G401 (cell line): ENCODE measurements at places on chromosomes 2 and 18.
A peak's percentile ranks its signal among the peaks of the same experiment; 100 is the strongest.

DNA sequence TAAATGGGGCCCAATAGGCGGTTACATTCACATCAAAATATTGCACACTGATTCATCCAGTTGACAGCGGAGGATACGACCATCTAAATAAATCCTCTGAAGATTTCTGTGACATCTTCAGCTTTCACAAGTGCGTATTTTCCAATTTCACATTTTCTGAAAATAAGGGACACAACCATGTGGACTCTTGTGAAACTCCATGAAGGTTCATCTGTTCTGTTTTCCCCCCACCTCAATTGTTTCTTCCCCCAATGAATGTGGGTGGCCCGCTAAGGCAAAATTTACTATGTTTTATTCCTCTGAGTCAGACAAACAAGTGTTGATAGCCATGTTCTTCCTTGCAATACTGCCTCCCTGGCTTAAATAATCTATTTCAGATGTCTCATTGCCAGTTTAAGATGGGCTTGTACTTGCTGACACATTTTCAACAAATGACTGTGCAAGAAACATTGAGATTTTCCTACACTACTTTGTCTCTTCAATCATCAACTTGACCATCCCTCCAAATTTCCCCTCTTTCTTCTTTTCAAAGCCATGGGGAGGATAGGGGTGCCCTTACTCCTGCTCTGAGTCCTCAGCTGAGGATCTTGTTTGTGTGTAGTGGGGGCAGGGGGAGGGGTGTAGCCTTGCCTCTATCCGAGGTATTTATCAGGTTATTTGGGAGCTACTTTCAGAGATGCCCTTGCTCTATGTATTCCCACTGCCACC, 78.2 kb downstream of the BCL11A start:
- no peak for DNase-seq

- DNase-seq: no peak
Measured at GRCh38 chr2:9538000-9538507, 17.6 kb downstream of the ADAM17 start.

- no peak for DNase-seq
Measured at GRCh38 chr2:3292416-3292815, 85.2 kb downstream of the EIPR1 start.

DNA sequence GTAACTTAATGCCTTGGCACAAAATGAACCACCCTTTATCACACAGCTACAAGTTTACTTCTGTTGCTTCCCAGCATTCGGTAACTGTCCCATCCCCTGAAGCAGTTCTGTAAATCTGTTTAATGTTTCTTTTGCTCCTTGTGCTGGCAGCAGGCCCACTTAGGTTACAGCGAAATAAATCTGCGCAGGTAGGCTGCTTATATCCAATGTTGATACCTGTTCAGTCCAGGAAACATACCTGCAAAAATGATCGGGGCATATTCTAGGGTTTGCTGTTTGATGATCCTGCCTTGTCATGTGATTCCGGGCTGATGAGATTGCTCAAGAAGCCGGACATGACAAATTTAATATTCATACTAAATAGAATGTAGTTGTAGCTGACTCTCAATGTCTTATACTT, 23.3 kb downstream of the PELI1 start:
- DNase-seq: no peak

DNA sequence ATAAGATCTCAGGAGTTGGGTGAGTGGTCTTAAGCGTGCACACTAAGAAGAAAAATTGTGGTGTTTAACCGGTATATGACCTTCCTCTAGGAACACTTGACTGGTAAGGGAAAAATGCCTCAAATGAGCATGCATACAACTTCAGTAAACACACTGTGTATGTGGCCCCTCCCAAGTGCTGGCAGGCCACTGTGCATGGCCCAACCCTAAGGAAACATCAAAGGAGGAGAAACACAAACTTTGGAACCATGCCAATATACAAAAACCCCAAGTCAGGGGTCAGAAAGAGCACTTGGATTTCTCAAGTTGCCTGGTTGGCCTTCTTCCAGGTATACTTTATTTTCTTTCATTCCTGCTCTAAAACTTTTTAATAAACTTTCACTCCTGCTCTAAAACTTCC, 308.9 kb upstream of the LRRTM4 start:
- DNase-seq: no peak

- DNase-seq: no peak
Measured at GRCh38 chr2:15582710-15583357, 8.8 kb upstream of the DDX1 start.

- no peak for DNase-seq
Measured at GRCh38 chr18:3775996-3776395, 326.0 kb downstream of the TGIF1 start.

DNA sequence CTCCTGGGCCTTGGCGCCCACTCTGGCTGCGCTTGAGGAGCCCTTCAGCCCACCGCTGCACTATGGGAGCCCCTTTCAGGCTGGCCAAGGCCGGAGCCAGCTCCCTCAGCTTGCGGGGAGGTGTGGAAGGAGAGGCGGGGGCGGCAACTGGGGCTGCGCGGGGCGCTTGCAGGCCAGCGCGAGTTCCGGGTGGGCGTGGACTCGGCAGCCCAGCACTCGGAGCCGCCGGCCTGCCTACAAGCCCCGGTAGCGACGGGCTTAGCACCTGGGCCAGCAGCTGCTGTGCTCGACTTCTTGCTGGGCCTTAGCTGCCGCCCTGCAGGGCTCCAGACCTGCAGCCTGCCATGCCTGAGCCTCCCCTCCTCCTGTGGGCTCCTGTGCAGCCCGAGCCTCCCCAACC, 141.5 kb upstream of the SLC39A10 start:
- no peak for DNase-seq

- no peak for DNase-seq
Measured at GRCh38 chr2:220162320-220162719, 534.9 kb downstream of the SLC4A3 start.

DNA sequence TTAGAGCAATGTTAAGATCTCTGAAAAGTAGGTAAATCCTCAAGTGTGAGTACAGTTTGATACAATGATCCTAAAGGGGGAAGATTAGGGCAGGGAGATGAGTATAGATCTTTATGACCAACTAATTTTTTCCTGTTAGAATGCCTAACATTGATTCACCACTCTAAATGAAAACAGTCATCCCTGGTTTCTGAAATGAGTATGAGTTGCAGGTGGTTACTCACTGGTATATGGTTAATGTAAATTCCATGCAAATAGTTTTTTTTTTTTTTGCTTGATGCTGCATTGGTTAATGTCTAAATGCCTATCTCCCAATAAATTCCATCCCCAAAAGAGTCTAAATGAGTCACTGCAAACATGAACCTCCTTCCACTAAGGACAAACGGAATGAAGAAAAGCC, 55.0 kb upstream of the SERPINB2 start:
- no peak for DNase-seq

DNA sequence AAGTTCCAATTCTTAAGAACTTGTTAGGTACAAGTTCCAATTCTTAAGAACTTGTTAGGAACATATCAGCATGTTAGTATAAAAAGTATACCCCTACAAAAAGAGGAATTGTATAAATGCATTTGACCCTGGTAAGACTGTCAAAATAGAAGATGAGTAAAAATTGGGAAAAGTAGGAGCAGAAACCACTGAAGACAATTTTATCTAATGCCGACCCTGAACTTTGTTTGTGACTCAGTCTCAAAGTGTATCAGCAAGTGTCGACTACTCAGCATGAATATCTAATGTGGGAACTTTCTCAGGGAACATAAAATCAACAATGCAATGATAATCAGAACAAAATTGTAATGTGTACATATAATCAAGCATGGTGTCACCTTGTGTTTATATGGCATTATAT, 583 bp upstream of the CD226 start:
- no peak for DNase-seq

- DNase-seq: no peak
Measured at GRCh38 chr2:177073611-177074010, 139.0 kb upstream of the HNRNPA3 start.

- peak; percentile 25 for DNase-seq
Measured at GRCh38 chr2:47195148-47195547, 40.0 kb upstream of the STPG4 start.

- DNase-seq: no peak
Measured at GRCh38 chr2:225100856-225101294, 58.6 kb upstream of the DOCK10 start.

DNA sequence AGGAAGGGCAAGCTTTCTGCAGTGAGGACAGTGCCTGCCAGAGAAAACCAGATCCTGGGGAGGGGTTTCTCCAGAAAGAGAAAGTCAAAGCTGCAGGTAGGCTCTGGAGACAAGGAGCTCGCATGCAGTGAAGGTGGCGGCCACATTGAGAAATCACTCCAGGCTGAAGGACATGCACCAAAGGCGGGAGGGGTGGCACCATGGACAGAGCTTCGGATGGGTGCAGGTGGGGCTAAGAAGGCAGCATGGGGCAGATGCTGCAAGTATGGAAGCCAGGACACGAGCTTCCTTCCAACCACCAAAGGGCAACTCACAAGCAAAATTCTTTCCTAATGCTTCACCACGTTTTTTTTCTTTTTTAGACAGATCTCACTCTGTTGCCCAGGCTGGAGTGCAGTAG, 104.4 kb upstream of the SLC35G4 start:
- DNase-seq: no peak

DNA sequence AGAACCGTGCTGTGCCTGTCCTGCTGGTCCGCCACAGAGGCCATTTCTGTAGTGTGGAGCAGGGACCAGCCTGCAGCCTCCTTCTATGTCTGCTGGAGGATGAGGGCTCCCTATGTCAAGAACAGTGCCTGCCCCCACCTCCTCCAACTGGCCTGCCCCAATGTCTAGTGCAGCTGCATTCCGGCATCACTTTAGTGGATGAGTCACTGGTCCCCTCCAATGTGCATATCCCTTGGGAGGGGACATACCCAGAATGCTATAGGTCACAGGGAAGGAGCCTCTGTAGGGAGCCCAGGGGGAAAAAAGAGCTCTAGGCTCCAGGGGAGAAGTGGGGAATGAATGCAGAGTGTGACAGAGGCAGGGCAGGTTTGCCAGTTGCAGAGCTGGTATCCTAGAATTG, 219.6 kb downstream of the CELF4 start:
- DNase-seq: no peak

GRCh38 chr18:36786686-36787085, 42.1 kb downstream of the TPGS2 start:
- DNase-seq: no peak

GRCh38 chr2:77487074-77487803, 34.9 kb downstream of the LRRTM4 start:
- no peak for DNase-seq

DNA sequence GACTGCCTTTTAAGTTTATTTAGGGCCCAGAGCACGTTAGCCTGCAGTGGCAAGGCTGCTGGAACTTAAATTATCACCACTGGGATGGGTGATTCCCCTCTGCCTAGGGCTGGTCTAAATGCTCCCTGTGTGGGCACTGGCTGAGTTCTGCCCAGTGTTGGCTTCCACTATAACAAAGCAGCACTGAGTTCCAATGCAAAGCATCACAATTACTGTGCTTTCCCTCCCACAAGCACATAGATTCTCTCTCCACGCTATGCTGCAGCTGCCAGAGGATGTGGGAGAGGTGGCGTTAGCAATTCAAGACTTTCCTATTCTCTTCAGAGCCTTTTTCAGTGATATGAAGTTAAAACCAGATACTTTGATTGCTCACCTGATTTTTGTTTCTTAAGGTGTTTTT, 328.9 kb upstream of the DDX18 start:
- no peak for DNase-seq

DNA sequence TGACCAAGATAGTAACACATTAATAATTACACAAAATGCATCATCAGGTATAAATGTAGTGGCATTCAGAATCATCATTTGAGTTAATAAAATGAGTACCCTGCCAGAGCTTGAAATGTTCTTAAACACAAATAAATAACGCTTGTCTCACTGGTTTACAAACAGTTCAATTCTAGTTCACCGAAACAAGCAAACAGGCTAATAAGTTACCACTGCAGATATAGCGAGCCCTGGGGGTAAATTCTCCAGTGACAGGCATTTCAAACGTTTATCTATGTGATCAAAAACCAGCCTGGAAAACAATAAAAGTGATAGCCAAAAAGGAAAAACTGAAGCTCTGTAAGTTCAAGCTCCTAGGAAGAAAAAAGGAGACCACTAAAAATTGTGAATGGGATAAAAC, 152.6 kb downstream of the THADA start:
- DNase-seq: no peak
